ENCODE measurements at places on chromosomes 13 and 19.

DNA sequence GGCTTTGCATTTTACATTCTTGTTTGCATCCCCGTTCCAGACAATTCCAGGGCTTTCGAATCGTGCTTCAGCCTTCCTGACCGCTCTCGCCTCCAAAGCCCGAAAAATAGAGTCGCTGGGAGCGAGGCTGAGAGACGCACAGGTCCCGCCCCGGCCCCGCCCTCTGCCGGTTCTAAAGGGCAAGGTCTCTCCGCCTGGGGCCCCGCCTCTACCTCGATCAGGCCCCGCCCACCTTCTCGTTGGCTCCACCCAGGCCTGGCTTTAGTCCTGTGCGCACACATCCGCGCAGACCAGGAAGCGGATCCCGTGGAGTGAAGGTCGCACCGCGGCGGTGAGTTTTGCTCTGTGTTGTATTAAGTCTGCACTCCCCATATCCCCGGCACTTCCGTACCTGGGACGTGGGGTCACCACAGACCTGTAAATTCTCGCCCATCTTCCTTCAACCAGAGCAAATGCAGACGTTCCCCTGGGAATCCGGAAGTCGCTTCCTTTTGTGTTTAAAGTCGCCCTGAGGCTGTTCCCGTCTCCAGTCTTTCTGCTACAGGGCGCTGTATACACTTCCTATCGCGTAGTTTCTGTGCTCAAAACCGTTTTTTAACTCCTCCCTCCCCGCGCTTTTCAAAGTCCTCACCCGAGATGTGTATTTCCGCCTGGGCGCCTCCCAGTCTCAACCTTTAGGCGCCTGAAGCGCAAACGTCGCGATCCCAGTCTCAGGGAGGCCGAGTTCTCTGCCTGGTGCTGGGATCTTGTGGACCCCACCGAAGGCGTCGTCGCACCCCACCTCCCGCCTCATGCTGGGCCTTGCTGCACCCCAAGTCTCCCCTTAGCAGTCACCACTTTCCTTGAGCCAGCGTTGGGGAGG lies at the start of gene ZNF701:
TSS of gene ZNF701 (plus strand) at position 288 of the 862 bp plus-strand sequence. CDS start 3,861 bp downstream, outside the sequence.
- peak; percentile 94 for DNase-seq

DNA sequence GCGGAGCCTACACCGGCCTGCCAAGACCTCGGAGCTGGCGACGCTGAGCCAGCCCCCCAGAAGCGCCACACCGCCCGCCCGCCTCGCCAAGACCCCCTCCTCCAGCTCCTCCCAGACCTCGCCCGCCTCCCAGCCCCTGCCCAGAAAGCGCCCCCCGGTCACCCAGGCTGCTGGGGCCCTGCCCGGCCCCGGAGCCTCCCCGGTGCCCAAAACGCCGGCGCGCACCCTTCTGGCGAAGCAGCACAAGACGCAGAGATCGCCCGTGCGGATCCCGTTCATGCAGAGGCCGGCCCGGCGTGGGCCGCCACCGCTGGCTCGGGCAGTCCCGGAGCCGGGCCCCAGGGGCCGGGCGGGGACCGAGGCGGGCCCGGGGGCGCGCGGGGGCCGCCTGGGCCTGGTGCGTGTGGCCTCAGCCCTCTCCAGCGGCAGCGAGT lies 10.2 kb downstream of the C19orf25 start:
- no peak for DNase-seq

DNA sequence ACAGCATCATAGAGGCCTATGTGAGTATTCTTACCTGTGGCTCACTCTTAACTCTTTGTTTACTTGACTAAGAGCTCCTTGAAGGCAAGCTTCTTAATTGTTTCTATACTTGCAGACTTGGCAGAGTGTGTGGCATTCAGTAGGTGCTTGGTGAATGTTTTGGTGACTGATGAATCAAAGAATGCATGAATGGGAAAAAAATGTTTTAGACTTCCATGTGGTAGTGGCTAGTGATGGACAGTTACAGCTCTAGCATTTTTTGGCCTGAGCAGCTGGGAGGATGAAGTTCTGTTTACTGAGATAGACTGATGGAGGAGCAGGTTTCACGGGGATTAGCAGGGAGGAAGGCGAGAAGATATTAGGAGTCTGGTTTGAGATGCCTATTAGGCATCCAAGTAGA lies 13.6 kb downstream of the HAS1 start:
- no peak for DNase-seq

DNA sequence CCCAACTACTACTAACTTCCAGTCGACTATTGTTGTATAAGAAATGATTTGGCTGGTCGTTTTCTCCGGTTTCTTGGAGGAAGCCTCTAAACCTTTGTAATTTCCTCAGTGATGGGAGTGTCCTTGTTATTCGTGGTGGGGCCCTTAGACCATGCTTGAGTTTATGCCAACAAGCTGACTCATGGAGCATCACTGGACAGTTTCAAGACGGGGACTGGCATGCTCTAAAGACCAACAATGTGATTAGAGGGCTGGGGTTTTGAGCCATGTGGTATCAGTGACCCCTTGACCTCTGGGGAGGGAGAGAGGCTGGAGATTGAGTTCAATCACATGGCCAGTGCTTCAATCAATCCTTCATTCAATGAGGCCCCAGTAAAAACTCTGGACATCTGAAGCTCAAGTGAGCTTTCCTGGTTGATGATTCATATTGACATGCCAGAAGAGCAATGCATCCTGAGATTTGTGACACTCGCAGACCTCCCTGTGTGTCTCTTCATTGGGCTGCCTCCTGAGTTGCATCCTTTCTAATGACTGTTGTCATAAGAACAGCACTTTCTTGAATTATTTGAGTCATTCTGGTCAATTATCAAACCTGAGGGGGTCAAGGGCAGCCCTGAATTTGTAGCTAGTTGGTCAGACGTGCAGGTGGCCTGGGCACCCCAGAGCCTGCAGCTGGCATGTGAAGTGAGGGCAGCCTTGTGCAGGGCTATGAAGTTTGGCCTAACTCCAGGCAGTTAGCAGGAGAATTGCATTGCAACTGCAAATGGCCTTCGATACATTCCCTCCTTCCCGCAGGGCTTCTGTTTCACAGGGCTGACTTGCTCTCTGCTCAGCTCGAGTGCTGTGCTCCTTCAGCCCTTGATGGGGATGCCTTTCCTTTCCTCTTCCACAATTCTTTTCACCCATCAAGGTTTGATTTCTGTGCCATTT lies 246.5 kb downstream of the FGF9 start:
- no peak for DNase-seq

All from CD4-positive, alpha-beta T cell treated with Interleukin-15 for 1 hour (primary cell).